ENCODE measurements at places on chromosomes 13 and 19. TPM values are rescaled to one million over a fixed set of nuclear protein-coding genes. Genes with fewer than 3 reads are reported as not detected.

The ZNF208 gene
- total RNA-seq: 5.0 TPM

The FAAP24 gene
- 8.3 TPM for total RNA-seq

The TDRD3 gene
- 16.5 TPM for total RNA-seq

The FZR1 gene
- total RNA-seq: 46.9 TPM

The SYDE1 gene
- total RNA-seq: 0.53 TPM

The CGB8 gene
- total RNA-seq: not detected

The POMP gene
- total RNA-seq: 123 TPM

The CD320 gene
- total RNA-seq: 45.4 TPM

The NUCB1 gene
- 154 TPM for total RNA-seq

The LIPE gene
- total RNA-seq: 31.6 TPM

The OR7C1 gene
- not detected for total RNA-seq

The KLHL1 gene
- total RNA-seq: not detected

The PALM3 gene
- not detected for total RNA-seq

The IGFL3 gene
- not detected for total RNA-seq

The CYP2A7 gene
- not detected for total RNA-seq

The FGF22 gene
- not detected for total RNA-seq

The STOML3 gene
- not detected for total RNA-seq

The ZNF155 gene
- 4.5 TPM for total RNA-seq

The CIC gene
- 64.2 TPM for total RNA-seq

The OR10H1 gene
- not detected for total RNA-seq

The NCCRP1 gene
- not detected for total RNA-seq

The COLGALT1 gene
- total RNA-seq: 46.6 TPM

The PRODH2 gene
- not detected for total RNA-seq

The ACP7 gene
- total RNA-seq: 0.15 TPM

The IL12RB1 gene
- 23.3 TPM for total RNA-seq
